H9 (cell line): ENCODE measurements at places on chromosomes 7 and 10. TPM values are rescaled to one million over a fixed set of nuclear protein-coding genes. Genes with fewer than 3 reads are reported as not detected.

GRCh38 chr7:105721571-105722104, 140.3 kb upstream of the EFCAB10 start:
- peaks cover 4% of the 10 kb centered on the region; the same call in 1 of the 2 replicates for H3K36me3 ChIP-seq
- DNase-seq: peak; percentile 43
- peaks cover 10% of the 10 kb centered on the region; the same call in 1 of the 2 replicates for H3K4me1 ChIP-seq
- H3K4me3 ChIP-seq: no peak overlapping the region
- H3K27me3 ChIP-seq: no peaks in the 10 kb centered on the region

- no peak overlapping the region for H3K27ac ChIP-seq
- DNase-seq: no peak
- no peak overlapping the region for H3K4me3 ChIP-seq
- H3K27me3 ChIP-seq: no peaks in the 10 kb centered on the region
These were observed 167.7 kb upstream of the KCTD7 start for GRCh38 chr7:66460921-66461361.

GRCh38 chr10:71784679-71785272, 11.5 kb upstream of the VSIR start:
- DNase-seq: no peak
- H3K4me1 ChIP-seq: no peaks in the 10 kb centered on the region
- H3K27me3 ChIP-seq: no peaks in the 10 kb centered on the region
- H3K36me3 ChIP-seq: no peaks in the 10 kb centered on the region
- no peak overlapping the region; the same call in 2 of the 3 replicates for H3K4me3 ChIP-seq
- no peak overlapping the region for H3K27ac ChIP-seq

DNA sequence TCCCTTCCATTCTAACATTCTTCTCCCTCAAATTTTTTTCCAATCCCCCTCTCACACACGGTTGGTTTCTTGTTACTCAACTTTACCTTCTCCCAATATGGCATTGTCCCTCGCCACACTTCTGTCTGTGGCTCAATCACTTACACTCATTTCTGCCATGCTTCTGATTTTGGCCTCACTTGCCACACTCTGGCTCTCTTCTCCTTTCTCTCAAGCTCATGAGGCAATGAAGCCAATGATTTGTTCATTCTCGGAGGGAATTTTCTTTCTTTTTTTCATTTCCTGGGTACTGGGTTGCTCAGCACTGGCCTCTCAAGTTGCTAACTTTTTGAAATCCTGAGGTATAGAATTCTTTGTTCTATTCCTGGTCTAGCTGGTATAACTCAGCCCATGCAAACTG, 4.0 kb upstream of the MYOZ1 start:
- H3K36me3 ChIP-seq: no peaks in the 10 kb centered on the region
- no peak overlapping the region for H3K27ac ChIP-seq
- no peak overlapping the region for H3K4me3 ChIP-seq
- peaks cover 3% of the 10 kb centered on the region; the same call in 1 of the 2 replicates for H3K4me1 ChIP-seq
- DNase-seq: no peak
- H3K27me3 ChIP-seq: no peaks in the 10 kb centered on the region

- no peak overlapping the region for H3K4me3 ChIP-seq
- no peaks in the 10 kb centered on the region for H3K27me3 ChIP-seq
- DNase-seq: no peak
- H3K27ac ChIP-seq: no peak overlapping the region
These were observed 81.4 kb downstream of the ABLIM1 start for GRCh38 chr10:114576716-114577115.

GRCh38 chr7:113410796-113411195, 292.4 kb upstream of the SMIM30 start:
- H3K4me1 ChIP-seq: no peaks in the 10 kb centered on the region
- no peak overlapping the region for H3K27ac ChIP-seq
- no peak for DNase-seq
- no peak overlapping the region for H3K4me3 ChIP-seq
- H3K27me3 ChIP-seq: no peaks in the 10 kb centered on the region

- no peaks in the 10 kb centered on the region; the same call in 1 of the 2 replicates for H3K4me1 ChIP-seq
- H3K36me3 ChIP-seq: peaks cover 5% of the 10 kb centered on the region; the same call in 1 of the 2 replicates
- no peak overlapping the region for H3K27ac ChIP-seq
- DNase-seq: peak; percentile 52
- H3K4me3 ChIP-seq: peak overlapping the region; percentile 75
- H3K27me3 ChIP-seq: no peaks in the 10 kb centered on the region
These were observed 1.8 kb downstream of the TSC22D4 start for GRCh38 chr7:100476903-100477870.

DNA sequence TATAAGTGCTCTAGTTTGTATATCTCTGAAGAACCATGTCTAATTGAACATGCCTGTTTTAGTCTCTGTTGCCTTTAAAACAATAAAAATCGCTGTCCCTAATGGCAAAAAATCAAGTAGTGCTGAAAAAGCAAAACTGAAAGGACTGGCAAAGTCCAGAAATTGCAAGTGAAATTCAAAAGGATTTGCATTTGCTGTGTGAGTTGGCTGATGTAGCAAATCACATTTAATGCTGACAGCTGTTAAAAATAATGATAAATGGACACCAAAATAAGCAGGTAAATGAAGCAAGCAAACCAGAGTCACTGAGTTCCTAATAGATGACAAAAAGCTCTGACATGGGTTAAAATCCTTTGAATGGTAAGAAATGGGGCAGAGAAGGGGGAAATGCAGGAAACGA, 874.1 kb downstream of the GRM8 start:
- no peaks in the 10 kb centered on the region for H3K36me3 ChIP-seq
- no peak overlapping the region for H3K27ac ChIP-seq
- no peak for DNase-seq
- H3K4me3 ChIP-seq: no peak overlapping the region
- H3K4me1 ChIP-seq: no peaks in the 10 kb centered on the region

GRCh38 chr10:34769899-34770298, 45.2 kb downstream of the PARD3 start:
- peaks cover 3% of the 10 kb centered on the region; the same call in 1 of the 2 replicates for H3K4me1 ChIP-seq
- H3K27ac ChIP-seq: no peak overlapping the region
- H3K27me3 ChIP-seq: no peaks in the 10 kb centered on the region
- no peak overlapping the region for H3K4me3 ChIP-seq
- no peaks in the 10 kb centered on the region for H3K36me3 ChIP-seq
- no peak for DNase-seq

CCDC3 gene
- total RNA-seq: 2.3 and 2.4 TPM in 2 replicates

NPY4R gene
- total RNA-seq: not detected in 2 replicates

IMMP2L gene
- total RNA-seq: 10.5 and 14.7 TPM in 2 replicates

ZNF487 gene
- 1.3 and 1.4 TPM in 2 replicates for total RNA-seq

TMEM236 gene
- not detected in 2 replicates for total RNA-seq
